ENCODE measurements at places on chromosomes 5 and 9. TPM values are rescaled to one million over a fixed set of nuclear protein-coding genes. Genes with fewer than 3 reads are reported as not detected.

IGFBPL1 gene
- polyA plus RNA-seq: 0.72 TPM

FYB1 gene
- 3.8 TPM for polyA plus RNA-seq

PSMB7 gene
- 188 TPM for polyA plus RNA-seq

PHF24 gene
- polyA plus RNA-seq: 0.23 TPM
